ENCODE measurements at places on chromosomes 5 and 9. TPM values are rescaled to one million over a fixed set of nuclear protein-coding genes. Genes with fewer than 3 reads are reported as not detected.

The FAT2 gene
- total RNA-seq = 0.05 TPM

DNA sequence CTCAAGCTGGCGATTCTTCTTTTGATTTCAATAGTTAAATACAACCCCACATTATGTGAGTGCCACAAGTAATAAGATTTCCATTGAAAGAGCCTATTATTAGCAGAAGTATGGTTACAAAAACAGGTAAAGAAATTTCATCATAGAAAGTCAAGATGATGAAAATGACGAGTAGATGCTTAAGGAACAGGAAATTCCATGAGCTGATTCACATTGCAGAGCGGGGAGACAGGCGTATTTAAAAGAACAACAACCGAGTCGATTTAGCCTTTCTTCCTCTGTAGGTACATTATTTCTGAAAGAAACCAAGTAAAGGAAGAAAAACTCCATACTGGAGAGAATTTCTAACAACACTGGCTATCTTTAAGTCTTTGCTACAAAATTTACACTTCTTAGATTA, 310.4 kb downstream of the SLF1 start:
- DNase-seq = no peak

GRCh38 chr9:5479994-5480694, 29.8 kb downstream of the CD274 start:
- no peak for DNase-seq

- DNase-seq = no peak
Measured at GRCh38 chr5:51033215-51033614, 350.0 kb upstream of the ISL1 start.

The TEK gene
- 2.0 TPM for total RNA-seq

GRCh38 chr5:610011-610743, 2.0 kb upstream of the CEP72 start:
- DNase-seq = no peak

The TBC1D9B gene
- 43.5 TPM for total RNA-seq

DNA sequence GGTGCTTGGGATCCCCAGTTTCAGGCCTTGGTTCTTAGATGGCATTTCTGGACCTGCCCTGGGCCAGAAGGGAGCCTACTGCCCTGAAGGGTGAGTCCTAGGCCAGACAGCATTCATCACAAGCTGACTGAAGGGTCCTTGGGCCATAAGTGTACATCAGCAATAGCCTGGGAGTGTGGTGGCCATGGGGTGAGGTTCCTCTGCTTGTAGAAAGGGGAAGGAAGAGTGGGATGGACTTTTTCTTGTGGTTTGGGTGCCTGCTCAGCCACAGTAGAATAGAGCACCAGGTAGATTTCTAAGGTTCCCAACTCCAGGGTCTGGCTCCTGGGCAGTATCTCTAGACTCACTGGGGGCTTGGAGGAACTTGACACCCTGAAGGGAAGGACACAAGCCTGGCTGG, 95.2 kb upstream of the PHF24 start:
- DNase-seq = no peak

GRCh38 chr9:13166996-13167395, 112.5 kb downstream of the MPDZ start:
- no peak for DNase-seq

DNA sequence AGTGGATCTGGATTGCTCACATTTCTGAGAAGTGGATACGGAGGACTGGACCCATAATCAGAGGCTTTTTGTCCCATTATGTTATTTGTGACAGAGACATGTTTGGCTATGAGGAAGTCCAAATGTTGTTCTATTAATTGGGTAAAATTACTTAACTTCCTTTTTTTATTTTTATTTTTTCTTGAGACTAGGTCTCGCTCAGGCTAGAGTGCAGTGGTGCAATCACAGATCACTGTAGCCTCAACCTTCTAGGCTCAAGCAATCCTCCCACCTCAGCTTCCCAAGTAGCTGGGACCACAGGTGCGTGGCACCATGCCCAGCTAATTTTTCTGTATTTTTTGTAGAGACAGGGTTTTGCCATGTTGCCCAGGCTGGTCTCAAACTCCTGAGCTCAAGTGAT, 11.9 kb upstream of the PGGT1B start:
- no peak for DNase-seq

The PLCXD3 gene
- total RNA-seq = 1.3 TPM

GRCh38 chr5:72508241-72509170, 1.3 kb upstream of the ZNF366 start:
- DNase-seq = no peak

The ADAMTS12 gene
- total RNA-seq = 16.7 TPM

The PCDHGB6 gene
- total RNA-seq = not detected

The CARTPT gene
- total RNA-seq = not detected

The TXNDC8 gene
- total RNA-seq = not detected

GRCh38 chr5:123428521-123429220, 5.5 kb upstream of the CEP120 start:
- no peak for DNase-seq

GRCh38 chr9:84310883-84311282, 29.7 kb downstream of the SLC28A3 start:
- no peak for DNase-seq

DNA sequence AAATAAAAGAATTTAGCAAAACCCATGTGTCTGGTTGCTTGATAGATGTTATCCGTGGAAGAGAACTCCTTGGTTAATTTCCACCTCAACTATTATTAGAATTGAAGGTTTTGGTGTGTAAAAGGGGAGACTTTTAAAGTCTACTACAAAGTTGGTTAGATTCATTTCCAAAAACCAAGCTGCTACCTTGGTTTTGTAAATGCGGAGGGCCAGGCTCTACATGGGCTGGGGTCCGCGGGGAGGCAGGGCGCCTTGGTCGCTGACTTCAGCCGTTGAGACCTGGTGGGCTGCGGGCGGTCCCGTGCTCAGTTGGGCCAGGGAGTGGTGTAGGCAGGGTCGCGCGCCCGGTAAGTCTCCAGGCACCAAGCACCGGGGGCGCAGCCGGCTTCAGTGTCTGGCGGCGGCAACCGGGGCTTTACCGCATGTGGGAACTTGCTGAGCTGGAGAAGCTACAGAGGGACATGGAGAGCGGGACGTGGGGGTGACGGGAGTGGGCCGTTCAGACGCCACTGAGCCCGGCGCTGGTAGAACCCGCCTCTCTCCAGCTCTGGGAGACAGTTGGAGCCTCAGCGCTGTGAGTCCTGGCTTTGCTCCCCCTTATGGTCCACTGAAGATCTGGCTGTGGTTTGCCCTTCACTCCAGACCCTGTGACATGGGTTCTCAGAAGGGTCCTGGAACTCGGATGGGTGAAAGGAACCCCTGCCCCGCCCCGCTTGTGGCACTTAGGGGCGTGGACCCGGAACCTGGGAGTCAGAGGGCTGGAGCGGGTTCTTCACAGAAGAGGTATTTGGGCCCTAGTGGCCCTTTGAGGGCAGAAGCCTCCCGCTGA, 11.8 kb downstream of the NR2F1 start:
- DNase-seq = no peak

DNA sequence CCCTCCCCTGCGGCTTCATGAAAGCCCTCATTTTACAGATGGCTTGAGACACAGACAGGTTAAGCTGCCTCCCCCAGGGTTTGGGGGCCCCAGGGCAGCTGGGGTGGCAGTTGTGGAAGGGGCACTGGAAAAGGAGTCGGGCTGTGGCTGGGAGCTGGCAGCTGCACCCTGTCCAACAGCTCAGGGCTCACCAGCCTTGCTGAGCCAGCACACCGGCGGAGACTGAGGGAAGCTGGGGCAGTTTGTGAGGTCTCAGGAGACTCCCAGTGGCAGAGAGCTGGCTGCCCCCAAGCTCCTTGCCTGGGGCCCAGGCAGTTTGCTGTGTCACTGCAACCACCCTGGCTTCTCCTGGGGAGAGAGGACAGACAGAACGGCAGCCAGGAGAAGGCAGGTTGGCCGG, 34.8 kb upstream of the RAPGEF1 start:
- DNase-seq = no peak

- DNase-seq = peak; percentile 40
Measured at GRCh38 chr5:13510616-13511015, 433.9 kb downstream of the DNAH5 start.

DNA sequence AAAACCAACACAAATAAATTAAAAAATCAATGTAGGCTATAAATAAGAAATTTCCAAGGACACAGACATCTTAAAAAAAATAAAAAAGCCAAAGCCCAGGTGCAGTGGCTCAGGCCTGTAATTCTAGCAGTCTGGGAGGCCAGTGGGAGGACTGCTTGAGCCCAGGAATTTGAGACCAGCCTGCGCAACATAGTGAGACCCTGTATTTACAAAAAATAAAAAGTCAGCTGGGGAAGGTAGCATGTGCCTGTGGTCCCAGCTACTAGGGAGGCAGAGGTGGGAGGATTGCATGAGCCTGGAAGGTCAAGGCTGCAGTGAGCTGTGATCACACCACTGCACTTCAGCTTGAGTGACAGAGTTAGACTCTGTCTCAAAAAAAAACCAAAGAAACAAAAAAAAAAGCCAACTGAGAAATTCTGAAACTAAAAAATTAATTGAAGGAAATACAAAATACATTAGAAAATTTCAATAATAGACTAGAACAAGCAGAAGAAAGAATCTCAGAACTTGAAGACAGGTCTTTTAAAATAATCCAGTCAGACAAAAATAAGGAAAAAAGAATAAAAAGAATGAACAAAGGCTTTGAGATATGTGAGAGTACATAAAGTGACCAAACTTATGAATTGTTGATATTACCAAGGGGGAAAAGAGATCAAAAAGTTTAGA, 149.5 kb upstream of the PANK3 start:
- DNase-seq = no peak

The N4BP3 gene
- total RNA-seq = 0.05 TPM

The MACROH2A1 gene
- 349 TPM for total RNA-seq

GRCh38 chr9:36292641-36293040, 34.4 kb upstream of the GNE start:
- no peak for DNase-seq

The SLC36A3 gene
- total RNA-seq = not detected

DNA sequence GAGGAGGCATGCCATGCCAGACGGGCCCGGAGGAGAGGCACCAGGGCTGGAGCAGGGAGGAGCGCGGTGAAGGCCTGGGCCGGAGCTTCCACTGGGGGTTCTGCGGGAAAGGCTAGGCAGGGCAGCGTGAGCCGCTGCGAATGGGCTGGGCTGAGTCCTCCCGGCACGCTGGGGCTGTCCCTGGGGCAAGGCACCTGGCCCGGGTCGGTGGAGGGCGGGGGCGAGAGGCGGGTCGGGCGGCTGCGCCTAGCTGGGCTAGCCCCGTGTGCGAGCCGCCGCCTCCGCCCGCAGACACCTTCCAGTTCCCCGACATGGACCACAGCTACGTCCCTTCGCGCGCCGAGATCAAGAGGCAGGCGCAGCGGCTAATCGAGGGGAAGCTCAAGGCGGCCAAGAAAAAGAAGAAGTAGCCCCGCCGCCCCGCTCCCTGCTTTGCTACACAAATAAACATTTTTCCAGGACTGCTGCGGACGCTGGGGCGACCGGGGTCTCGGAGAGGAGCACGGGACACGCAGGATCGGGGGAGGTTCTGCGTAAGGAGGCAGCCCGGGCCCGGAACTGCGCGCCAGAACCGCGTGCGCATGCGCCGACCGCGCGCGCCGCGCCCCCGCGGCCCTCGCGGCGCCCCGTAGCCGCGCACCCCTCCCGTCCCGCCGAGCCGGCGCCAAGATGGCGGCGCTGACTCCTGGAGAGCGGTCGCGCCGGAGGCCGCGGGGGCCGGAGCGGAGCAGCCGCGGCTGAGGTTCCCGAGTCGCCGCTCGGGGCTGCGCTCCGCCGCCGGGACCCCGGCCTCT, at the start of gene RABL6:
Gene RABL6, plus strand, starts transcription at position 668 of the 794 bp plus-strand sequence. CDS start 249 bp downstream, outside the sequence.
- DNase-seq = peak; percentile 70

- no peak for DNase-seq
Measured at GRCh38 chr9:95494416-95495371, 22.1 kb downstream of the PTCH1 start.

DNA sequence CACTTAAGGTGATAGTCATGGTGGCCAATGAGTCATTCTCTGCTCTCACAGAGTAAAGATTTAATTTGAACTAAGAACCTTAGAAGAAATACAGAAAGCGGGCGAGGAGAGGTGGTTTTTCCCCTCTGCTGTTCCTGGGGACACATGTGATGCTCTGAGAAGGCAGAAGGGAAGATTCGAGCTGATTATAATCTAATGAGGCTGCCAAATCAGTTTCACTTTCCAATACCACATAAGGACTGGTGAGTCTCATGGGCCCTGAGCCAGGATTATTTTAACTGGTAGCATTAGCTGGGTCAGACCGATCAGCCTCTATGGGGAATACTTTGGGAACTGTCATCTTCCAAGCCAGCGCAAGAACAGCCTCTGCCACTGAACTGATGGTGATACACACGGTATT, 116.5 kb downstream of the SLC1A3 start:
- DNase-seq = peak; percentile 58

GRCh38 chr9:90974643-90975245, 173.1 kb downstream of the SYK start:
- no peak for DNase-seq

The TAS2R1 gene
- total RNA-seq = not detected

The CCDC112 gene
- total RNA-seq = 4.8 TPM

GRCh38 chr5:78701795-78702410, 53.3 kb upstream of the LHFPL2 start:
- no peak for DNase-seq

The PCDHA2 gene
- not detected for total RNA-seq

DNA sequence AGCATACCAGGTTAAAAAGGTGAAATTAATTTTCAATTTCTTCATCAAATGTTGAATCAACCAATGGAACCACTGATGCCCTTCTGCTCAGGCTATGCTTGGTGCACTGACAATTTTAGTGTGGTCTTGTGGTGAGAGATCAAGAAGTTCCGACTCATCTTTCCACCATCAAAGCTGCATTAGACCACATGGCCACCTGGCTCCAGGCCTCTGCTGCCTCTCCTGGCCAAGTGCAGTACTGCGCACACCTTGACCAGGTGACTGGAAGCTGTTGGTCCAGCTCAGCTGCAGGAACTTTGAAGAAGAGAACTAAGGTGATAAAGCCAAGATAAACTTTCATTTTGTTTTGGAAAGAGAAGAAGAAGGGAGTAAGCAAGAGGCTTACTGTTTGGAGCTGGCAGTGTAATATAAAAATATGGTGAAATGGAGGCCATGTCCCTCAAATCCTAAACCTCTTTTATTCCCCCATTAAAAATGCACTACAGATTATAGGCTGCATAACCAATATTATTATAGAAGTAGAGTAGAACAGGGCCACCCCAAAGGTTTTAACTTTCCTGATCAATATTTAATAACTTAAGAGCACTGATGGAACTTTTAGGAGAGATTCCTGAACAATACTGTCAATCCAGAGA, 315.5 kb upstream of the C9orf72 start:
- DNase-seq = peak; percentile 9

DNA sequence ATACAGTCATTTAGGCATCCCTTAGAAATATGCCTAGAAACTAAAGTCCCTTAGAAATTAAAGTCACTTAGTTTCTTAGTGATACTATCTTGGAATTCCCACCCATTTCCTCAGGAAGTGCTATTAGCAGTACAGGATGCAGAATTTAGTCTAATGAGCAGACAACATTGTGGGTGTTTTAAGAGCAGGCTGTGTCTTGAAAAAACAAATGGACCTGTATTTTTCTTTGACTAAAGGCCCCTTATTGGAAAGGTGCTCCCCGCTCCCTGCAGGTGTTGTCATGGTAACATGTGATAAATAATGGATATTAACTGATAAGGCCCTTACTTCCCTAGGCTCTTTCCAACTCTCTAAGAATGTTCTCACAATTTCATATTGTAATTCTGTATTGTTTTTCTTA, 38.8 kb upstream of the STARD4 start:
- DNase-seq = peak; percentile 5

Measured in M059J (cell line).